ENCODE measurements at places on chromosomes 7 and 10. TPM values are rescaled to one million over a fixed set of nuclear protein-coding genes. Genes with fewer than 3 reads are reported as not detected.

The RBM28 gene
- 113 TPM for total RNA-seq

The IFIT1B gene
- total RNA-seq = not detected

The PGAM2 gene
- 0.24 TPM for total RNA-seq

The PON3 gene
- total RNA-seq = not detected

The CUZD1 gene
- 1.3 TPM for total RNA-seq

The FGFBP3 gene
- 2.3 TPM for total RNA-seq

The SHLD2 gene
- total RNA-seq = 30.5 TPM

The SMURF1 gene
- total RNA-seq = 18.1 TPM

The FGF8 gene
- 0.24 TPM for total RNA-seq

The MAPK8 gene
- total RNA-seq = 34.5 TPM

The ITIH5 gene
- not detected for total RNA-seq

The HIP1 gene
- 1.3 TPM for total RNA-seq

The CCDC172 gene
- total RNA-seq = not detected

The NPY gene
- total RNA-seq = not detected

The GRID2IP gene
- total RNA-seq = not detected

The EBLN1 gene
- not detected for total RNA-seq

The FAS gene
- 23.0 TPM for total RNA-seq

The NRAP gene
- not detected for total RNA-seq

The FAM131B gene
- total RNA-seq = 0.43 TPM

All from activated T-cell treated with anti-CD3 and anti-CD28 coated beads, Interleukin-2, amount 50 U/mL, for 4 hours (primary cell).